A673 (cell line): ENCODE measurements at places on chromosomes 4 and X. TPM values are rescaled to one million over a fixed set of nuclear protein-coding genes. Genes with fewer than 3 reads are reported as not detected.

DNA sequence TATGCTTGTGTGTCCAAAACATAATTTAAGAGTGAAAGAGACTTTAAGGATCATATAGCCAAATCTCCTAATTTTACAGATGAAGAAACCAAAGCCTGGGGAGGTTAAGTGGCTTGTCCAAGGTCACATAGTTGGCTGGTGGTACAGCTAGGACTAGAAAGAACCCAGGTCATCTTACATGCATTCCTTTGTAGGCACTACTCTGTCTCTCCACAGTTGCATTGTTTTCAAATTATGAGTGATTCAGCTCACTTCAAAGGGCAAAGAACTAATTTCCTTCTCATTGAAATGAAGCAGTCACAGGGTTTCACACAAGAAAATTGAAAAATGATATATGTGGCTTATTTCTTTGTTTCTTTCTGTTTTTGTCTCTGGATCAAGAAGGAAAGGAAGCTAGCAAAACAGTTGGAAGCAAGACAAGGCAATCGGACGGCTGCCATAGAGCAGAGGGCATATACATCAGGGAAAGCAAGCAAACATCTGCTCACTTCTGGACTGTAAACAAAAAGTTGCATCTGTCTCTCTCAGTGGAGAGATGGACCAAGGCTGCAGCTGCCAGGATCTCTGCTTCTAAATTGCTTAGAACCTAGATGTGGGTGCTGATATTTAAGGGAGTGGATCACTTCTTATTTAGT is 107.5 kb upstream of the AMOT start:
- no peaks in the 10 kb centered on the region for H3K4me1 ChIP-seq
- H3K4me3 ChIP-seq: no peak overlapping the region
- H3K36me3 ChIP-seq: no peaks in the 10 kb centered on the region
- peaks cover 4% of the 10 kb centered on the region for H3K27me3 ChIP-seq

- DNase-seq: no peak
- no peaks in the 10 kb centered on the region for H3K27me3 ChIP-seq
- H3K4me1 ChIP-seq: no peaks in the 10 kb centered on the region
- no peak overlapping the region for H3K4me3 ChIP-seq
These were observed 88.3 kb downstream of the CLCN4 start for GRCh38 chrX:10244915-10245622.

SLC34A2 gene
- 0.06 and 0.24 TPM in 2 replicates for total RNA-seq

- H3K27me3 ChIP-seq: no peaks in the 10 kb centered on the region
- H3K4me1 ChIP-seq: peaks cover 11% of the 10 kb centered on the region
- no peak overlapping the region for H3K27ac ChIP-seq
- DNase-seq: no peak
- H3K36me3 ChIP-seq: no peaks in the 10 kb centered on the region
These were observed 71.8 kb downstream of the RTL9 start for GRCh38 chrX:110430293-110431076.

ELOVL6 gene
- 50.0 and 55.3 TPM in 2 replicates for total RNA-seq

UGT2A1 gene
- not detected in 2 replicates for total RNA-seq

CT45A2 gene
- not detected in 2 replicates for total RNA-seq

DNA sequence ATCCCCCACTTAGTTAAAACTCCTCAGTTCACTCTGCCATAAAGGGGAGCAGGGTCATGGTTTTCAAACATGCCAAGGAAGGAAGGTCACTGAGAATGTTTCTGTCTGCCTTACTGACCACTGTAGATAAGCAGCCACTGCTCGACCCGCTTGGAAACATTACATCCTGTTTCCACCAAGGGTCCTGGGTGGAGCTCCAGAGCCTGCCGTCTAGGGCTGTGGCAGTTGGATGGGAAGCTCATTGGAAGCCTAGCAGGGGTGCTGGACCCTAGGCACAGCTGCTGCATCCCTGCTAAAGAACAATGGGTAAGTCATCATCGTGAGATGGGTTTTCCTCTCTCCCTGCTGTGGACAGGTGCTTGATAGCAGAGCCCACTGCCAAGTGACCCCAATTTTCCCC is 76.0 kb upstream of the SRD5A3 start:
- DNase-seq: no peak
- H3K4me1 ChIP-seq: no peaks in the 10 kb centered on the region
- no peak overlapping the region for H3K27ac ChIP-seq
- no peaks in the 10 kb centered on the region for H3K27me3 ChIP-seq

GRCh38 chr4:42142591-42142990 is 9.9 kb downstream of the BEND4 start:
- H3K27ac ChIP-seq: no peak overlapping the region
- no peaks in the 10 kb centered on the region for H3K36me3 ChIP-seq
- no peak overlapping the region for H3K4me3 ChIP-seq
- no peak for DNase-seq
- H3K4me1 ChIP-seq: no peaks in the 10 kb centered on the region

AMBN gene
- 2.1 and 3.8 TPM in 2 replicates for total RNA-seq

GRCh38 chr4:134201216-134202161 is at the start of gene PABPC4L:
Gene PABPC4L, minus strand, starts transcription at chr4:134201789. Its CDS starts 770 bp downstream, at chr4:134201019.
- H3K27ac ChIP-seq: peak within 1 kb of the TSS; percentile 80
- H3K27me3 ChIP-seq: no peaks in the 10 kb centered on the region
- H3K36me3 ChIP-seq: no peaks in the 10 kb centered on the region
- peak; percentile 81 for DNase-seq
- peaks cover 6% of the 10 kb centered on the region for H3K4me1 ChIP-seq

DNA sequence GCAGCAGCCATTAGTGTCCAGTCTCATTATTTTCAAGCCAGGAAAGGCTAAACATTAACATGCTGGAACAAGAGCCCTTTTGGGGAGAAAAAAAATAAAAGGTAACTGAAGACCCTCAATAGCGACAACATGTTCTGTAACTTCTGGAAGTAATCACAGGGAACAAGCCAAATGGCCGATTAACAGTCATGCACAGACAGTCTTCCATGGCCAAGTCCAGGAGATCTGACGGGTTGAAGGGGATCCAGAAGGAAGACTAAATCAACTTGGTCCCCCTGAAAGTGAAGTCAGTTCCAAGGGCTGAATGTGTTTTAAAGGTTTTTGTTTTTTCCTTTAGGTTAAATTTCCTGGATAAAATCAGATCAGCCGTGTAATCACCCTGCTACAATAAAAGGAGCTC is 52.5 kb downstream of the LNX1 start:
- no peaks in the 10 kb centered on the region for H3K36me3 ChIP-seq
- DNase-seq: no peak
- H3K4me1 ChIP-seq: no peaks in the 10 kb centered on the region
- H3K27ac ChIP-seq: no peak overlapping the region
